ENCODE measurements at places on chromosomes 1 and 21.

DNA sequence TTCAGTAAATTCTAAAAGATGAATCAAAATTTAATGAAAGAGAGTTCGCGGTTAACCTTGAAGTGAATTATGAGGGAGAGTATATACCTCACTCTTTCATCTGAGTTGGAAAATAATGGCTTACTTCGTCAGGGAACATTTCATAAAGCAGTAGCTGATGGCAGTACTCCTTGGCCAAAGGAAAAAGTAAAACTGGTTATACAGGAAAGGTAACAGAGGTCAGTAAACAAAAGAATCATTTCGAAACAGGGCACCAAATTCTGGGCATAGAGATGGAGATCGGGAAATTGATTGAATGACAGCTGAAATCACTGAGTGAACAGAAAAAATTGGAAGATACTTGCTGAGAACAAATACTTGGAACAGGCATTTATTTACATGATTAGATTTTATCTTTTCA, 199.0 kb downstream of the OLFM3 start:
- no peak for DNase-seq

- DNase-seq, result no peak
These were observed 112.5 kb upstream of the KCNK2 start for GRCh38 chr1:214970016-214970415.

- no peak for DNase-seq
These were observed 2.2 kb downstream of the IKBKE start for GRCh38 chr1:206472454-206472853.

GRCh38 chr1:246096356-246096755, 410.7 kb downstream of the SMYD3 start:
- no peak for DNase-seq

DNA sequence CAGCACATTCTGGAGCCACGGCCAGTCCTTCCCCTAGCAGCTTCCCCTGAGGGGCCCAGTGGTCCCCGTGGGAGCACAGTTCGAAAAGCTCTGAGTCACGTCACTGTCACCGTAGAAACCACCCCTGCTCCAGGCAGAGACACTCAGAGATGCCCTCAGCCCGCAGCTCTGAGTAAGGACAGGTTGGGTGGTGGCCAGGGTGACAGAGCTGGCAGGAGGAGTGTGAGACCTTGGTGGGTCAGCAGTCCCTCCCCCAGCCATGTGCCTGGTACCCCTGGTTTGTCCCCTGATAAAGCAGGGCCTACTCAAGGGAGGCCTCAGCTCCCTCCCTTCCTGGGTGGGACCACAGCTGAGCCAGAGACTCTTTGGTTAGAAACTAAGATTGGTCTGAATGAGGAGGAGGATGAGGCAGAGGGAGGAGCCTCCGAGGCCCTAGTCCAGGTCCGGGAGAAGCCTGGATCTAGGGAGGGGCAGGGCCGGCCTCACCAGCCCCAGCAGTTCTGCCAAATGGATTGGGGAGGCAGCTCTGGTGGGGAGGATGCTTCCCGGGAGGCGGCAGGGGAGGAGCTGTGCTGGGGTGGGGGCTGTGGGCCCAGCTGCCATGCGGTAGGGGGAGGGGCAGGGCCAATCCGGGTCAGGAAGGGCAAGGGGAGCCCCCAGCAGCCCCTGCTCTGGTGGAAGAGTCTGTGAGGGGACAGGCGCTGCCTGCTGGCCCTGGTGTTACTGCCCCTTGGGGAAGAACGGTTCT, 55.2 kb downstream of the SLC9A1 start:
- DNase-seq, result peak; percentile 10

GRCh38 chr1:163562355-163562754, 240.6 kb downstream of the NUF2 start:
- no peak for DNase-seq

- DNase-seq, result no peak
These were observed at the start of gene CD48 for GRCh38 chr1:160711602-160712311. Gene CD48 (minus strand): TSS chr1:160711822. CDS start chr1:160711763, 59 bp downstream.

DNA sequence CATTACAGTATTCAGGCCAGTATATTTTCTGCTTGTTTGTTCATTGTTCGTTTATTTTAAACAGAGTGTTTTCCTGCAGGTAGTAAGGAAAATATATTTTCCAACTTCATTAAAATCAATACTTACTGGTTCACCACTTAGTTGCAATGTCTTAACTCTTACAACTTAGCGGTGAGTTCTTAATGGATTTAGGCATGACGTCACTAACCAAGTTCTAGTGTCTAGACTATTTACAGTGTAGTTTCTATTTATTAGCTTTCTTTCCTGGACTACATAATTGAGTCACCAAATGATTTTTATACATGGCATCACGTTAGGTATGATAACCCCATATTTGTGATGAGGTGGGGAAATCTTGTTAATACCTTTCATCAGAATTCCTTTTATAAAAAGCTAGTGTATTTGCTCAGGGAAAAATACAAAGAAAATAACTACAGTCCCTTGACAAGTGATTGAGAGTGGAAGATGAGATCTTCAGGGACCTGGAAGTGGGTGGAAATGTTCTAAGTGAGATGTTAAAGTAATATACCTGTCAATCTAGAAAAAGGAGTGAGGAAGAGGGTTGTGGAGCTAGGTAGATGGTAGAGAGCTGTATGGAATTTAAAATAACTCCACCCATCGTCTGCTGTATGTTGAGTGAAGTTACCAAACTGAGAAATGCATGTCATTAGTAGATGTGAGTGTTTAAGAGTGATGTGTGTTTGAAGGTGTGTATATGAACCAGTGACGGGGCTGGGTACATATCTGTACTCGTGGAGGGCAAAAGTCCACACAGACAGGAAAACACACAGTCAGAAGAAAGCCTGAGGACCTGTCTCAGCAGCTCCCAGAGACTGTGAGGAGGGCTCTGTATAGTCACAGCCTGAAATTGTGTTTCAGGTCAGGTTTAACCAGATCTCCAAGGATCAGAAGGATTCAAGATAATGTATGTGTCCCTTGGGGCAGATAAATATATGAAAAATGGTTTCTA, 197.6 kb upstream of the ADAMTS5 start:
- DNase-seq, result no peak

DNA sequence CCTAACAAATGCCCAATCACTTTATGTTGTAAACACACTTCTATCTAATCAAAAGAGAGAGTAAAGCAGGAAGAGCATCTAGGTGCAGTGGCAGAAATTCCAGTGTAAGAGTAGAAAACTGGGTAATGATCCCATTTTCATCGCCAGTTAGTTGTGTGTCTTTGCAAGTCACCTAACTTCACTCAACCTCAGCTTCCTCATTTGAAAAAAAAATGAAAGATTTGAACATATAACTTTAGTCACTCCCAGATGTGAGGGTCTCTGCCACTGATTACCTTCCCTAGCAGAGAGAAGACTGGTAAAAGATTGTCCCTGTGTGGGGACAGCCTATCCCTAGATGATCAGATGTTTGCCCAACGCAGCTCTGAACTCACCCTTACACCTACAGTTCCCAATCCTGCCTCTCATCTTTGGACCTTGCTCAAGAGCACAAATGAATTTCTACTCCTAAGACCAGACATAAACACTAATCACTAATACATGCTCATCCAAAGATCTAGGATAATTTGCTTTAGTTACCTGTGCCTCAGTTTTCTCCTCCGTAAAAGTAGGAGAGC, 25.2 kb upstream of the DUSP23 start:
- DNase-seq, result no peak

DNA sequence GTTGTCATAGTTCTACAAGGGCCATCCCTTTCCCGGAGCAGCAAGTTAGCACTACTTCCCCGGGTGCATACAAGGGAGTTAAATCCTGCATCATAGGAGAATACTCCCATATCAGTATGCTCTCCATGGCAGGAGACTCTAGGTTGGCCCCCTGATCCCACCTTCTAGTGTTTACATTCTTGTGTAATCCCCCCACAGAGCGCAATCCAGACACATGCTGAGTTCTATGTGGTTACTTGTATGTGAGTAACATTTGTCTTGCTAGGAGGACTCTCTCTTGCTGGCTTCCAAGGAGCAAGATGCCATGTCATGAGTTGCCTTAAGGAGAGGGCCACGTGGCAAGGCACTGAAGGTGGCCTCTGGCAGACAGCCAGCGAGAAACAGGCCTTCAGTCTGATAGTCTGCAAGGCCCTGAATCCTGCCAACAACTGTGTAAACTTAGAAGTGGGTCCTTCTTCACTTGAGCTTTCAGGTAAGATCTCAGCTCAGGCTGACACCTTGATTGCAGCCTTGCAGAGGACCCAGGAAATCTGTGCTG, 155.3 kb downstream of the CDC7 start:
- DNase-seq, result no peak

DNA sequence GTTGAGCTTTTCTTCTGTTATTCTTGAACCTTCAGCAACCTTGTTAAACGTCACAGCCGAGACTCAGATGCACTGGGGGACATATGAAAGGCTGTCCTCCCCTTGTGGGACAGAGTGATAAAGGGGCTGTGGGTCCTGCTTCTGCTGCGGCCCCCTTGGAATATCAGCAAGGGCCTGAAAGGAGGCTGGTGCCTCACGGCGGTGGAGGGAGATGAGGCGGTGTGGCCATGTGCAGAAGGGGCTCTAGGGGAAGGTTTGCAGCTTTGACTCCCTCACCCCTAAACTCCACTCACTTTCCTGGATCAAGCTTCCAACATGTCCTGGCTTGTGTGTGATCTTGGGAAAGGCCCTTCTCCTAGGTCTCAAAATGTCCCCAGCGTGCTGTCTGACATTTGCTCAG, 270.7 kb upstream of the CSF3R start:
- DNase-seq, result no peak

DNA sequence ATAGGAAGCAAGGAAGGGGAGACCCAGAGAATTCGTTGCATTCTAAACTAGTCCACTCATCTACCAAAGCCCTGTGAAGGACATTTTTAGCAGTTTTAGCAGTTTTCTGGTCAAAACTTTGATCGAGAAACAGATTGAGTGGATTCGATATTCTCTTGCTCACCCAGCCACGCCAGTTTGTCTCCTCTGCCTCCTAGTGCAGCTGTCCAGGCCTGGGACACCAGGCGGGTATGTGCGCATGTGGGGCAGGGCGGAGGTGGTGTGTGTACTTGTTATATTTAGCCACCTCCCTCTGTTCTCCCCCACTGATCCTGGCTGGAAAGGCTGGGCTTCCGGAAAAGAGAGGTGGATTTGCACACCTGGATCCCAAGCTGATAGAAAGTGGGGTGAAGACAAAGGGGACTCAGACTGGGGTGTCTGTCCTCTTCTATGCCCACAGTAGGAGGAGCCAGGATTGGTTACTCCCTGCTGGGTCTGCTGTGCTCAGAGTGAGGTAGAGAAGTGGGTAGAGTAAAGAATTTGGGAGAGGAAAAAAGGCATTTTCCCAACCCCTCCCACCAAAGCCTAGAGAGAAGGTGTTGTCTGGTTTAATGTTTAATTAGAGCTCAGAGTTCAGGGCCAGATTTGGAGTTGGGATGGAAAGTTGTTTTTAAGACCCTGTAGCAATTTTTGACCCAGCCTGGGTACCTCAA, 3.8 kb downstream of the LMNA start:
- no peak for DNase-seq

DNA sequence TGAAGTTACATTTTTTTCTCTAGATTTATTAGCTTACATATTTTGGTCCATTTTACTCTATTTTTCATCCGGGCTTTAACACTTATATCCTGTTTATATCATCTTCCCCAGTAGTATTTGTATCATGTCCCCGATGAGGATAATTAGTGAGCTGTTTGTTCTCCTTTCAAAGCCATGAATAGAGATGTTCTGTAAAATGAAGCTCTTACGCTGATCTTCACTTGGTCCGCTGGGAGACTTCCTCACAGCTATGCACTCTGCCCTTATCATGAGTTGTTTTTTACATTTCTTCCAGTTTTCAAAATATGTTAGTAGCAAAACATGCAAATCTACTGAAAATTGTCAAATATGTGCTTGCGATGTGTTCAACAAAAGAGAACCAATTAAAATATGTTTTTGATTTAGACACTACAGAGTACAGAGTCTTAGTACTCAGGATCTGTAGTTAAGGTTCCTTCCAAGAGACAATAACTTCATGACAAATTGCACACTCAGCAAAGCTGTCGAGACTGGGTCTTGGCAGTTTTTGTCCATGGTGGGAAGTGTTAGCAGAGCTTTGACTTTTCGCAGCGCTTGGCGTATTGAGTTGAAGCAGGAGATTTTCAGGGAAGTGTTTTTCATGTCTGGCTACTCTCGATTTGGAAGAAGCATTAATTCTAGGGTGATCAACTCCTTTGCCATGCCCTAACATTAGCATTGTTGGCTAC, 292.0 kb upstream of the ADAMTS5 start:
- DNase-seq, result no peak

- DNase-seq, result no peak
These were observed 10.8 kb downstream of the CD46 start for GRCh38 chr1:207762622-207763021.

- no peak for DNase-seq
These were observed 132.0 kb upstream of the CTTNBP2NL start for GRCh38 chr1:112264010-112264409.

DNA sequence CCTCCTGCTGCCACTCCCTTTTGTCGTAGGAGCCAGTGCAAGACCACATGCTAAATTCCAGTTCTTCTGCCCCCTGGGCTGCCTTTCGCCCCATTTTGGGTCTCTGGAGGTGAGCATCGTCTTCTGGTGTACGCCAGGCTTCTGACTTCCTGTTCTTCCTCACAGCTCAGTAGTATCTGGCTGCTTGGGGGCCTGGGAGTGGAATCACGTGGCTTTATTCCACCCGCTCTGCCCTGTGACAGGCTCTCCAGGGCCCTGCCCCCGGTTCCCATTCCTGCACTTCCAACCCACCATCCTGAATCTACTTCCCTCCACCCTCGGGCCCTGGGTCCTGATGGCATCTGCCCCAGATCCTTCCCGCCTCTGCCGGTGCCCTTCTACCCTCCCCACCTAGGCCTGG, 3.6 kb downstream of the NFASC start:
- DNase-seq, result no peak

GRCh38 chr1:87650306-87650705, 321.6 kb downstream of the LMO4 start:
- DNase-seq, result no peak
